ENCODE measurements at places on chromosomes 7 and 10.

DNA sequence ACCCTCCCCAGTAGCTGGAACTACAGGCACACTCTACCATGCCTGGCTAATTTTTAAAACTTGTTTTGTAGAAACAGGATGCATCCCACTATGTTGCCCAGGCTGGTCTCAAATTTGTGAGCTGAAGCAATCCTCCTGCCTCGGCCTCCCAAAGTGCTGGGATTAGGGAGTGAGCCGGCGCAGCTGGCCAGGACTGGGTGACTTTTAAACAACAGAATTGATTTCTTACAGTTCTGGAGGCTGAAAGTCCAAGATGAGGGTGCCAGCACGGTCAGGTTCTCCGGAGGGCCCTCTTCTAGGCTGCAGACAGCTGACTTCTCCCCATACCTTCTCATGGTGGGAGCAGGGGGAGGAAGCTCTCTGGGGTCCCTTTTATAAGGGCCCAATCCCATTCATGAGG lies 75.2 kb upstream of the CHST15 start:
- DNase-seq = no peak

GRCh38 chr7:152967958-152968357 lies 208.4 kb downstream of the ACTR3B start:
- DNase-seq = no peak

DNA sequence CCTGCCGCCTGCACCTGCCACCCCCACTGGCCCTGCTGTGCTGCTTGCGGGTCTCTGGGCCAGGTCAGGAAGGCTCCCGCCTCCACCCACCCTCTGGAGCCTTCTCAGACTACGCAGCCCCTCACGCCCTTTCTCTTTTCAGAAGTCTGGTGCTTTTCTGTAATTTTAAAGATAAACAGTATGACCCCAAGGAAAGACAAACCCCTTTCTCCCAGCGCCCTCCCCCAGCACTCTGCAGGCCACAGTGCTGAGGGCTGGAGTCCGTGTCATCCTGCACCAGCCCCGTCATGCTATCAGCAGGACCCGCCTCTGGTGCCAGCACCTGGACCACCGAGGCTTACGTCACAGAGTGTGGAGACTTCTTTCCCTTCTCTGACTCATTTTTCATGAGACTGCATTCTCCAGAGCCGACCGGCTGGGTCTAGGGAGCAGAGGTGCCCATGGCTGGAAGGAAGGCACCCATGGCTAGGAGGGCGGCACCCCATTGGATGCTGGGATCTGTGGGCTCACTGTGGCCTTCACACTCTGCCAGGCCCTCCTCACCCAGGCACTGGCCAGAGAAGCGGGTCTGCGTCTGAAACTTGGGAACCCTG lies 53.4 kb downstream of the CFAP46 start:
- DNase-seq = no peak

DNA sequence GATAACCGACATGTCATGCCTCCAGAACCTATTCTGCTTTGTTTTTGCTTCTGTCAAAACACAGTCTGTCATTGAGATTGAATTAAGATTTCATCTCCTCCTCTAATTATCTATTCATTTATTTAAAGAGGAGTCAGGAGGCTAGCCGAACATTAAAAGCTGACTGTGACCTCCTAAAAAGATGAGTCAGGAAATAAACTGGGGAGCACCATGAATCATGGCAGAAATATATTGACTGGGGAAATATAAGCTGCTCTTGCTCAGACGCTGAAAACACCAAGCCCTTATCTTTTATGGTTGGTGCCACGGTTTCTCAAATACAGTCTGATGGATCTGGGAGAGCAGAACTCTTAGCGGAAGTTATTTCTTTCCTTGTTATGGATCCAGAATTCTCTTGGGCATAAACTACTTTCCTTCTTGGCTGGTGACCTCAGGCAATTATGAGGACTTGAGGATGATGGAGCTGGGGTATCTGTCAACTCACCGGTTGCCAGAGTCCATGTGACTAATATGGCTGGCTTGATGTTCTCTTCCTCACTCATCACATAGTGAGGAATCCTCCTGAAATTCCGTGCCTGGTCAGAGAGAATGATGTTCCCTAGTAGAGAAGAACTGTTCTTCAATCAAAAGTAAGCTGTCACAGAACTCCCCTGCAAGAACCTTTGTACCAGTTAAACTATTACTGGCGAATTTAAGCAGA lies 307.6 kb upstream of the PHYHIPL start:
- DNase-seq = no peak

GRCh38 chr7:22093936-22094335 lies 148.2 kb upstream of the CDCA7L start:
- no peak for DNase-seq

- no peak for DNase-seq
Measured at GRCh38 chr7:123338688-123339087, 138.9 kb upstream of the SLC13A1 start.

- DNase-seq = no peak
Measured at GRCh38 chr7:25105911-25106310, 19.1 kb downstream of the CYCS start.

DNA sequence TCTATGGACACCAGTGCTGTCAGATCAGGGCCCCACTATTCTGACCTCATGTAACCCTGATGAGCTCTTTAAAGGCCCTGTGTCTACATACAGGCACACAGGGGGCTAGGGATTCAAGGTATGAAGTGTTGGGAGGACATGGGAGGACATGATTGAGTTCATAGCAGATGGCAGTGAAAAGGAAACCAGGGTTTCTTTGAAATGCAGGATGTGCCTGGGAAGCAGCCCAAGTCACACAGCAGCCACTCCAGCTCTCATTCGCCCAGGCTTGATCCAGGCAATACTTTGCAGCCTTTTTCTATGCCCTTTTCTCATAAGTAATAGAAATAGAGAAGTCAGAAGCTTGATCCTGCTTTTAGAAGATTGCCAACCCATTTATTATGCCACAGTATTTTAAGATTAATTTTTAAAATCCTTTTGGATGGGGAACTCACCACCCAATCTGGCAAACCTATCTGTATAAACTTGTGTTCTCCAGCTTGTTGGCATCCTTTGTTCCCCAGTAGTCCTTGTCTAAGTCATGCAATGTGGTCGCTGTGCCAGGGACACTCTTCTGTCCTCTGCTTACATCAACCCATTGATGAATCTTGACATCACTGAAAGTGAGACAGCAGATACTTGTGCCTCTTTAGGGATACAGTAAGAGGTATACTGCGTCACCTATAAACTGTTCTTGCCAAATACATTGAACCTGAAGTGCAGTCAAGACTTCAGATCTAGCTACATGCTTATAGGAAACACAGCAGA lies 95.0 kb downstream of the TAF3 start:
- no peak for DNase-seq
